Activated T-cell treated with anti-CD3 and anti-CD28 coated beads, Interleukin-2, amount 50 U/mL, for 1 hour (primary cell): ENCODE measurements at places on chromosomes 6 and 20.

DNA sequence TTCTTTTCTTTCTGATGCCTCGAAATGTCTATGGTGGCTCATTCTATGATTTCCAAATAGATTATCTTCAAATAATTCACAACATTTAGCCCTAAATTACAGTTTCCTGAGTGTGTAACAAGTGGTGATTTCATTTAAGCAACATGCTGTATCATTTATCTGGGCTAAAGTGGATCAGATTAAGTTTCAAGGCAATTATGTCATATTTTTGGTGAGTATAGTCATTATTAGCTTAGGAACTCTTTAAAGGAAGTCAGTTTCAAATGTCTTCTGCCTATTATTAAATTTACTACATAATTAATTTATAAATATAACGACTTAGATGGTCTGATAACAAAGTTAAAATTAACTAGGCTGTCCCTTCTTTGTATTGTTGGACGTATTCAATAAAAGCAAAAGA, 847.9 kb upstream of the FLRT3 start:
- DNase-seq, result no peak

GRCh38 chr6:159074120-159074684, 29.4 kb upstream of the TAGAP start:
- DNase-seq, result no peak

DNA sequence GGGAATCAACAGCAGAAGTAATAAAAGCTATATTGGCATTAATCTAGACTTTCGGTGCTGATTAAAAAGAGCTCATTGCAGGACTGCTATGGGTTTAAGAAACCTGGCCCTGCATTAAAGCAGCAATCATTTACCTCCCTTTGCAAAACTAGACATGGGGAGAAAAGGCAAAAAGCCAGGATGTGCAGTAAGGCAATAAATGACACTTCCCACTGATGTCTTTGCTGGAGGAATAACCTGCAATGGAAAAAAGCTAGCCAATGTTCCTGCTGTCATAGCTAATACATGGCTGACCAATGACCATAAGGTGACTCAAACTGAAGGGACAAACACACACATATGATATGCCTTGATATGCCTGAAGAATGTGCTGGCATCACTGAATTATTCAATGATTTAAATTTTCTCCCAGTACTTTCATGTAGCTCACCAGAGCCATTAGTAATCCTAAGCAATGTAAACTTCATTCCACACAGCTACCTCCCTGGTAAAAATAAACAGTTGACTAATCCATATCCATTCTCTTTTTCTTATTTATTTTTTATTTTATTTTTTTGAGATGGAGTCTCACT, 8.7 kb downstream of the DNAAF9 start:
- DNase-seq, result no peak

GRCh38 chr20:14334306-14334930, 3.0 kb downstream of the FLRT3 start:
- no peak for DNase-seq

GRCh38 chr6:137870744-137871247, 3.7 kb downstream of the TNFAIP3 start:
- DNase-seq, result no peak

GRCh38 chr20:20743511-20744169, 31.2 kb upstream of the RALGAPA2 start:
- DNase-seq, result no peak

DNA sequence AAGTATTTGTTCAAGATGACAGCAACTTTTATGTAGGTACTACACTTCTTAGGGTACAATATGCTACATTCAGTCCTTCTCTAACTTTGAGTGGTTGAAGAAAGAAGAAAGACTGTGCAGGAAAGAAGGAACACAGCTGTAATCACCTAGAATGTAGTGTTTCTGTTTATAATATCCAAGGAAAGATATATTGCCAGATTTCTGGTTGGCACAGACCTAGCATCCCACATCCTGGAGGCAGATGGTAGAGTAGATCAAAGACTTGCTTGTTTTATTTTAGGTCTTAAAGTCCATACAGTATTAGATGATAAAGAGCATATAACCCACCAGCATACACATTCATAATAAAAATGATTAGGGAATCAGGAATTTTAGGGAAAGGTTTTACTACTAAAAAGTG, 13.3 kb upstream of the FABP7 start:
- DNase-seq, result no peak

- peak; percentile 22 for DNase-seq
Observed at GRCh38 chr6:143806282-143807102, 36.6 kb upstream of the LTV1 start.

DNA sequence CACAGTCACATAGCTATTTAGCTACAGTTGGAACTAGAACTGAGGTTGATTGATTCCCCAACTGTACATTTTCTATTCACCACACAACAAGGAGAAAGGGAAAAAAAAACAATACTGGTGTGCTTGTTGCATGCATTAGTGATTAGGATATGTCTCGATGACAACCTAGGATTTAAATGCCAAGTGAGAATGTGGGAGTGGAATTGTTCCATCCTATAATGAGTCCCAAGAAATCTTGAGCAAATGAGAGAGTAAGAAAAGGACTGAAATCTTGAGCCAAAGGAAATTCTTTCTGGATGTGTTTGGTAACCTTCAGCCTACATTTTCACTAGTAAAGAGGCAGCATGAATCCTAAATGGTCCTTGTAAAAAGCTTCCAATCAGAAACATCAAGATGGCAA, 232.7 kb downstream of the HIVEP2 start:
- DNase-seq, result no peak

DNA sequence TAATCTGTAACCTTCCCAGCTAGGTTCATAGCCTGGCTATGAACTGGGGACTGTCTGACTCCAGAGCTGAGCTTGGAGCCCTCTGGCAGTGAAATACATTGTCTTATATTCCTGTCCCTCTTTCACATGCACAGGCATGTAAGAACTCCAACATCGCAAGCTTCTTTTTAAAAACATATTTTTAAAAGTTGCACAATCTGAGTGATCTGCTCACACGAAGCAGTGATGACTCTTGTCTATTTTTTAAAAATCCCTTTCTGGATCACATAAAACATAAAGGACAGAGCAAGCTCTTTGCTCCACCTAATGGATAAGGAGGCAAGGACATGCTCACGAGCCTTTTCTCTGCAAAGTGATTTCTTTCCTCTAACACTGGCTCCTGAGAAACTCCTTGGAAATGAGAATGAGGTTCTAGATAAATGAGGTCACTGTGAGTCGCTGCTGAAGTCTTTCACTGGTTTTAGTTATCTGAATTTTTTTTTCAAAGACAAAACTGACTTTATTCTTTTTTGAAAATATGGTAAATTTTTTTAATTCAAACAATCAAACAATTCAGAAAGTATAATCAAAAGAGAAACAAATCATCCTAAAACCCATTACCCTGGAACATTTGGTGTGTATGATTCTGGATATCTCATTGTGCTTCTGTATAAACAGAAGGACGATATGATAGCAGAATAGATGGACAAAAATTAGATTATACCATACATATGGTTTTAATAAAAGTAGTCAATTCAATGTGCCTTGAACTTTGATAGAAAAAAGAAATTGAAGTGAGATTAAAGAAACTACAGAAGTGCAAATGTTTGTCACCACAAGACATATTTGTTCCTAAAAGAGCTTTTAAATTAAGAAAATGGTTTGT, 30.8 kb downstream of the IL20RA start:
- no peak for DNase-seq

DNA sequence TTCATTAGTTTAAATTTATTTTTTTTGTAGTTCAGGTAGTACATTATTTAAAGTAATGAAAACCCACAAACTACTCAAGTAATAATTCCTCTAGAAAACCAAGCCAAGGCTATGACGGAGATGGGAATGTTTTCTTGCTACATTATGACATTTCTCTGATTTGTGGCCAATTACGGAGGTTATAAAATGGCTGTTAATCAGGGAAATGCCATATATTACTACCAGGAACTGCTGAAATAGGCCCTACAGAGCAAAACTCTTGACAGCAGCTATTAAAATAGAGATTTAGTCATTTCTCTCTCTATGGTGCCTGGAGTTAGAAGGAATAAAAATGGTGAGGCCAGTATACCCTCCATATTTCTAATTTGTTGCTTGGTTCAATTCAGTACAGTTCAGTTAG, 280.0 kb downstream of the ARHGAP18 start:
- no peak for DNase-seq

GRCh38 chr6:36376742-36377141, 10.7 kb downstream of the ETV7 start:
- DNase-seq, result no peak

GRCh38 chr6:135647521-135647920, 150.0 kb upstream of the AHI1 start:
- no peak for DNase-seq

DNA sequence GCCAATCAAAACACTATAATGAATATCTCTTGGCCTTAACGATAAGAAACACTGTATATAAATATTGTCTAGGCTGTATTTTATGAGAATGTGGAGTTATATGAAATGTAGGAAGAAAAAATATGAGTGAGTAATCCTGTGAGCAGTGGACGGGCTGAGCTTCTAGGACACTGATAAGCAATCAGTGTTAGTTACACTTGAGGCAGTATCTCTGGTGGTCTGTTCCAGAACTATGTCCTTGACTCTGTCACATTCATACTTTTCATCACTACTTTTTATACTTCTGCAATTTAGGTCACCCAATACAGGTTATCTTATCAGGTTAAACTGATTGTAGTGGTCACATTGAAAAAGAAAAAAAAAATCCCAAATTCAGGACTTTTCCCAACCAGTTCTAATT, 360.4 kb downstream of the LAMA2 start:
- DNase-seq, result no peak

DNA sequence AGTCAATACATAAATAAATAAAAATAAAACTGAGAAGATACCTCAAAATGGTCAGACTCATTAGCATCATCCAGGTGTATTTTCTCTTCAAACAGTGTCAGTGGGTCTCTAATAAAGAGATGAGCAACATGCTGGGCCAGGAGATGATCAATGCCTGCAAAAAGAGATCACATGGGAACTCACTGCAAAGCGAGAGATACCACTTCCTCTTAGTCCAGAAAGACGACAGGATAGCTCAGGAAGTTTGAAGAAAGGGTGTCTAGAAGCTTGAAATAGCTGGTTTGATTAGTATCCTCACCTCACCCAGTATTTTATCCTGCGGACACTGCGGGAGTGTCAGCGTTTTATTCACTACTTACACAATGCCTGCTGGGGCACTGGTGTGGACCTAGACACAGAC, 38.0 kb downstream of the GCLC start:
- DNase-seq, result no peak

DNA sequence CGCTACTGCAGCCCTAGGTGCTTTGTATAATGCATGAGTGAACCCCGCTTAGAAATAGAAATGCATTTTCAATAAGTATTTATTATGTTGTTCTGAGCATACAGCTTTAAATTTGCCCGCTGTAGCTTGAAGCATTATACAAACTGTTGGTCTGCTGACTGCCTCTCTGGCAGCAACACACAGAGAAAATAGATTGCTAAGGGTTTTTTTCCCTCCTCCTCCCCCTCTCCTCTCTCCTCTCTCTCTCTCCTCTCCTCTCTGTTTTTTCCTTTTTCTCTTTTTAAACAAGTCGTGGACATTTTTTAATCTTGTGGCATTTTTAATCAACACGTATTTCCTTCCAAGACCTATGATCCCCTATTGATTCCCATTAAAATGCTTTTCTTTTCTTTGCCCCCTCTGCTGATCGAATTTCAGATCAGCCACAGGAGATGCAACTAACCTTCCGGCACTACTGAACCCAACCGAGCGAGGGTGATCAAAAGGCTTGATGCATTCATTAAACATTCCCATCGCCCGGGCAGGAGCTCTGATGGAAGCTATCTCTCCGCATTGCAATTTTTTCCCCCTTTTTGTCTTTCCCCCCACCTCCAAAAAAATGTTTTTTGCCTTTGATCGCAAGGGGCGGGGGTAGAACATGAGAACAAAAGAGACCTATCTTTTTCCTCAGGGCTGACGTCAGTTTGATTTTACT, 90.7 kb upstream of the ARID1B start:
- no peak for DNase-seq

DNA sequence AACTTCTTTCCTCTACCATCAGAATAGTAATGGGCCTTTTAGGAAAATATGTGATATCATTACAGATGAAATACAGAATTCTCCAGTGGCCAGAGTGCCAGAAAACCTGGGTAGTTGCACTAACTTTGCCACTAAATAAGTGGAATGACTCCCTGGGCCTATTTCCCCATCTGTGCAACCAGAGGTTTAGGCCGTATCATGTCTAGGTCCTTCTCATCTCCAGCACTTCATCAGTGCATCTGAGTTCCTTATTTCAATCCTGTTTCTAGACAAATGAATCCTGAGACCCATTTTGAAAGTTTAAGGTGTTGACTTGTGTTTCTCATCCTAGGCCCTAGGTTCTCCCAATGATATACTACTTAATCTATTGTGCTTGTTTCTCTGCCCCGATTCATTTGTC, 236.2 kb downstream of the CD83 start:
- DNase-seq, result no peak

DNA sequence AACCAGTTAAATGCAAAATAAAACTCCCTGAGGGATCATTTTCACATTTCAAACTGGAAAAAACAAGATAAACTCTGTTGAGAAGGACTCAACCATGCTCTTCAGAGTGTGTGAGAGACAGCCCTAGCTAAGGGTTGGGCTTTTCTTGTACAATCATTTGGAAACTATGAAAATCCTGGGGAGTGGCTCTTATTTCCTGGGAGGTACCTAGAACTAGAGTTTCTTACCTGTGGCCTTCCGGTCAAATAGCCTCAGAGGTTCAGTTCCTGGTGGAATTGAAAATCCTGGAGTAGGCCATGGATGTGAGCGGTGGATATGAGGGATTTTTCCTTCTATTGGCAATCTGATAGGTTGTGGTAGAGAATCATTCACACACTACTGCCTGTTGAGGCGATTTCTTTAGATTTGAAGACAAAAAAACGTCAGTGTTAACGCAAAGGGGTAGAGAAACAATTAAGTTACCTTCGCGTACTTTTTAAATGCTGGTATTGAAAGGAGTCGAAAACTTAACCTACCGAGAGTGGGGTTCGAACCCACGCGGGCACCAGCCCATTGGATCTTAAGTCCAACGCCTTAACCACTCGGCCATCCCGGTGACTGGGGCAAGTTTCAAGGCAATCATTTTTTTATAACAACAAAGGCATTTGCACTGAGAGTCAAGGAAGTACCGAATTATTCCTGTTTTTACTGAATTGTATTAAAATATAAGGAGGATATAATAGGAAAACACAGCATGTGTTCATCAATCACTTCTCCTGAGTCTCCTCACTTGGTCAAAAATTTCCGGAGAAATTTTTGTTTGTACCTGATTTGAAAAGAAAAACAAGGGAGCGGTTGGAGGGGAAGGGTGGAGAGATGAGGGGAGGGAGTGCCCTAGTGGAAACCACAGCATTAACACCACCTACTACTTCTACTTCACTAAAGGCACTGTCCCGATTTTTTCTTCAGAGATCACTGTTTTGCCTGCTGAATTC, 191.3 kb downstream of the OR2B2 start:
- no peak for DNase-seq

GRCh38 chr20:10250902-10251301, 32.3 kb downstream of the SNAP25 start:
- no peak for DNase-seq

- no peak for DNase-seq
Observed at GRCh38 chr6:88565409-88565811, 398.0 kb downstream of the RNGTT start.

GRCh38 chr6:129345890-129346289, 364.1 kb downstream of the ARHGAP18 start:
- no peak for DNase-seq
